ENCODE measurements at places on chromosomes 12 and 14.
A peak's percentile ranks its signal among the peaks of the same experiment; 100 is the strongest.

DNA sequence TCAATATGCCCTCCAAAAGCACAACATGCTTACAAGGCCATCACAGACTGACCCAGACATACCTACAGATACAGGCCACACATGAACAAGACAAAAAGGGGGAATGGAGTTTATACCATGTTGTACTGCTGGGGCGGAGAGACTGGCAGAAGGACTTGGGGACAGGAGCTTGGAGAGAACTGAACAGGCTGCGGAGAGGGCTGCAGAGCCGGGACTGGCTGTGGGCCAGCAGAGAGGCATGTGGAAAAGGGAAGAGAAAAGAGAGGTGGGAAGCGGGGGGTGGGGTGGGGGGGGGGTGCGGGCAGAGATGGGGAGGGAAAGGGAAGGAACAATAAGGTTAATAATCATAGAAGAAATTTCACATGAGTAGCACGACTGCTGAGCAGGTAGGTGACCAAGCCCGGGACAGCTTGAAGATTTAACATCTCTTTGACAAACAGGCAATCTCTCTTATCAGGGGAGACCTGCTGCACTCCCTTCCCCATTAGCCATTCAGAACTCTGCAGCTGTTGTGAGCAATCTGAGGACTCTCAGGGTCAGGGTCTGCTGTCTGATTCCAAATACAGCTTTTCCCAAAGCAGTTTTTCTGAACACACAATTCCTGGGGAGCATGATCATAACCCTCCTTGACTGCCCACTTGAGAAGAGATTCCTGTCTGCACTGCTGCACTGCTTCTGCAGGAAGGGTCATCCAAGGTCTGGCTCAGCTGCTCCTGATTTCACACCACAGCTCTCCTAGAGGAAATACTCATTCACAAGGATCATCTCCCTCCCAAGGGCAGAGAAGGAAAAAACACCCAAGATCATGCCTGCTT lies 21.6 kb upstream of the STAC3 start:
- DNase-seq: no peak

DNA sequence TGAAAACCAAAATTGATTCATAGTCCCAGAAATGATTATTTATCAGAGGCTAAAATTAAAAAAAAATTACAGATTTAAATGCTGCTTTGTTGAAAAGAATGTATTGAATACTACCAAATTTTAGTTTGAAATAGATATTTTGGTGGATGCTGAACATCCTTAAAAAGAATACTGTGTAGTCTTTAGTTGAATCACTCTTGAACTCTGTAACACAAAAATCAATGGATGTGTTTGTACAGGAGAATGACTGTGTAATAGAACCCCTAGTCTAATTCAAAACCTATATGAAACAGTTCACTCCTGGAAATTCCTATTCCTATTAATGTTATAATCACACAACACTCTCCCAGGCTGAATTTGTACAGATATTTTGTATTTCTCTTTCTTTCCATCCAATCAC lies 1.5 kb upstream of the TSPAN8 start:
- DNase-seq: no peak

DNA sequence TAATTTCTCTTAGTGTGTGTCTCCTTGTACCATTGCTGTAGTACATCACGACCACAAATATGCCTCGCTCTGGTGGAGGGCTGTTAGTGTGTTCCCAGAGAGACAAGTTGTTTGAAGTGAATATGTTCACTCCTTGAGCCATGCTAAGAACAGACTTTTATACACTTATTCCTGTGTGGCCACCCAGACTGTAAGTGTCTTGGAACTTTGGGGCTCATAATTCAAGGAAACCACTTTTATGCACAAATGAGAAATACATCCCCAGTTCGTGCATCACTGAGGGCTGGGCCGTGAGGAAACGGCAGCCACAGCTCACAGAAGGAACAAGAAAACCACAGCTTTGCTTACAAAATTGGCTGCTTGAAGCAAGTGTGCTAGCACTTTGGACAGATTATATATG lies 362.2 kb upstream of the DDHD1 start:
- peak; percentile 44 for DNase-seq

DNA sequence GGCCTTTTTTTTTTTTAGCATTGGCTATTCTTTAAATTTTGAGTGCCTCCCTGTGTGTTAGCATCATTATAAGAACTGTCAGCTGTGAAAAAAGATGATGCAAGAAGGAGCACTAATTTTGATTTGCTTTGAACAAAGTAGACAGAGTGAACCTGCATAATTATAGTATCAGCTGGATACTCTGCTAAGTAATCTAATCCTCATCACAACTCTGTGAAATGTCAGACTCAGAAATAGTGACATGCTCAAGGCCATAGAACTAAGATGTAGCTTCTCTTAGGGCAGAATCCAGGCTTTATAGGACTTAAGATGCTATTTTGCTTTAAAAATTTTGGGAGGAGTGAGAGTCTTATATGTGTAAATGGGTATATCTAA lies 31.9 kb downstream of the FBXO34 start:
- no peak for DNase-seq

GRCh38 chr14:94961386-94962165 lies 191.7 kb upstream of the GSC start:
- DNase-seq: no peak

DNA sequence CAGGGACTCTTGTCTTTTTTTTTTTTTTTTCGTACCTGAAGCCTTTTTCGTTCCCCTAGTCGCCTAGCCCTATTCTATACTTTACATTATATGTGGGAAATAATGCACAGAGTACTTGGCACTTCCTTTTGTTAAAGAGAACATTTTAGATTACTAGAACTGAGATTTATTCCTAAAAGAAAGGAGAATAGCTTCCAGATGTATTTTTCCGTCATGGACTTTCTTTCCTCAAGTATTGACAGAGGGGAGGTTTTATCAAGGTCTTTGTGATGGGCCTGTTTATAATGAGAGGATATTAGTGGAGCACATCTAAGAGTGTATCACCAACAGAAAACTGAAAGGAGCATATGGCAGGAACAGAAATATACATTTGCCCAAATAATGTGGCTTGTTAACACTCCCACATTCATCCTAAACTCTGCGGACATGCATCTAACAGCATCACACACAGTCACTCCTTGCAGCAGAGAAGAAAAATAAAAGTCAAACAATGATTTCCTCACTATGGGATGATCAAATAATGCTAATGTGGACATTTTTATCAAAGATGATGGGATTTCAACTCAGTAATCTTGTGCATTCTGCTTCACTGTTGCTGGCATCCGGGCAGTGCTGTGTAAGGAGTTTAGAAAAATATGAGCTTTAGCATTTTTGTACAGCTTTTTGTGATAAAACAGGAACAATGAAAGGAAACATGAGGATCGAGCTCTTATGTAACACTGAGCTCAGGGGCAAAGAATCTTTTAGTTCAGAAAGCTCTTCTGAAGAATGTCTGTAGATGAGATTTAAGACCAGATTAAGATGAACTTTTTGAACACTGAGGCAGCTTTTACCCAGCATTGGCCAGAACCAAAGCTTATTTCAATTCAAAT lies 183.1 kb downstream of the EGLN3 start:
- DNase-seq: no peak
